ENCODE measurements at places on chromosomes 4 and X. TPM values are rescaled to one million over a fixed set of nuclear protein-coding genes. Genes with fewer than 3 reads are reported as not detected.

DMD gene
- 29.0 TPM for total RNA-seq

F11 gene
- total RNA-seq = not detected

MORF4L2 gene
- total RNA-seq = 933 TPM

SLC34A2 gene
- total RNA-seq = not detected

ADAD1 gene
- not detected for total RNA-seq

RBMXL3 gene
- not detected for total RNA-seq

GLRA2 gene
- not detected for total RNA-seq

PNMA3 gene
- under 0.01 TPM for total RNA-seq

ADH1B gene
- total RNA-seq = 0.43 TPM

RNF150 gene
- total RNA-seq = 12.2 TPM

AKAP14 gene
- not detected for total RNA-seq

DNA sequence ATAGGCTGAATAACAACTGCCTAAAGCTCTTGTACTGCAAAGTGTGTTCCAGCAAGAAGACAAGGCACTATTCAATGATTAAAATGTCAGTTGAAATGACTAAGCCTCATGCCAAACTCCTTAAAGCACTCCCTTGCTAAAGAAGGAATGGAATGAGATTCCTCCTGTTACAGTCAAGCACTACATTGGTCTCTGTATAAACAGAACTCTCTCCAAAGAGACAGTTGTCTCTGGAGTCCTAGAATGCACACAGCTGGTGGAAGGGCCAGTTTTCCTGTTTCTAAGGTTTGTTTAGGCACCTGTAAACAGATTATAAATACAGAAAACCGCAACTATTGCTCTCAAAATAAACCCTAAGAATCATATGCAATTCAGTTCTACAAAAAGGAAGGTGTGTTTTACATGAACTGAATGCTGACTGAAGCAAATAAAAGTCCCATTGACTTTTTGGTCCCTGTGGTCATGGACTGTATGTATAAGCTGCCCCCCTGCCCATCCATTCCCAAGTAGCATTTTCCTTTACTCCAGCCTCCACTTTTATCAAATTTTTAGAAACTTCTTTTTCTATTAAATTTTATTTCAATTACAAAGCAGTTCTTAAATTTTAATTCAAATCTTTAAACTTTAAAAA lies 47.0 kb downstream of the FAT1 start:
- peak; percentile 86 for DNase-seq

- no peak for DNase-seq
Observed at GRCh38 chr4:5376015-5376414, 324.7 kb downstream of the STK32B start.

GRCh38 chr4:148118633-148119032 lies 323.6 kb downstream of the NR3C2 start:
- no peak for DNase-seq

GRCh38 chrX:103539695-103540094 lies 20.4 kb upstream of the RAB40A start:
- DNase-seq = peak; percentile 47

DNA sequence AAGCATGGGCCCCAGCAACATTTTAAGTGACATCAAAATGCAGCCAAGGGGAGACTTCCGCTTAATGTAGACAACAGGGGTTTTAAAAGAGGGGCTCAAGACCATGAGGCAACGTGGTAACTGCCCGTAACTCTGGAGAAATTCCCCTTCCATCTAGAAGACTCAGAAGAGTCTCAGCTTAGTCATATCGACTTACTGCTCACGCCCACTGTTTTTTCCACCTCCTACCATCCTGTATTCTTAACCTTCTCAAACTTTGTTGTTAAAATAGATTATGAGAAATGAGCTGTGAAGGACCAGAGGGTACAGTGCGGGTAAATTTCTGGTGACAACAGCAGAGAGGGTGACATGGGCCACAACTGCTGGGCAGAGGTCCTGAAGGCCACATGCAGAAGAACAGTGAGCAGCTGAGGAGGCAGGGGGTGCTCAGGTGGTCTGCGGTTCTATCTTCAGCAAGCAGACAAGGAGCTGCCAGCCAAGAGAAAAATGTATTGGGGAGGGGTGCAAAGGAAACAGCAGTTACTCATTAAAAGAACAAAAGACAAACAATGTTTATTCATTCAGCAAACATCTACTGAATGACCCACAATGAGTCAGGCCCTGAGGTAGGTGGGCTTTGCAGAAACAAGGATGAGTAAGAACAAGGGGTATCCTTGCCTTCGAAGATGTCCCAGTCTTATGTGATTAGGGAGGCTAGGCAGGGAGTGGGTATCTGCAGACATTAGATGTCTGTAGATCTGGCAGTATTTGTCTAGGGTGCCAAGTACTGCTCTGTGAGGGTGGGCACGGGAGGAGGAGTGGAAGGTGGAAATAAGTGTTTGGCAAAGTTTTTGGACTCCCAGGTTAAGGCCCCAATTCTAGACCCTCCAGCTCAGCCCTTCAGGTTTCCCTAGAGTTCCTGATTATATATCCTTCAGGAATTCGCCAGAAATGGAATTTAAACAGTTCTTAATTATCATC lies 175.3 kb downstream of the TSPAN5 start:
- DNase-seq = no peak

- no peak for DNase-seq
Observed at GRCh38 chr4:10354746-10355145, 102.5 kb downstream of the ZNF518B start.

DNA sequence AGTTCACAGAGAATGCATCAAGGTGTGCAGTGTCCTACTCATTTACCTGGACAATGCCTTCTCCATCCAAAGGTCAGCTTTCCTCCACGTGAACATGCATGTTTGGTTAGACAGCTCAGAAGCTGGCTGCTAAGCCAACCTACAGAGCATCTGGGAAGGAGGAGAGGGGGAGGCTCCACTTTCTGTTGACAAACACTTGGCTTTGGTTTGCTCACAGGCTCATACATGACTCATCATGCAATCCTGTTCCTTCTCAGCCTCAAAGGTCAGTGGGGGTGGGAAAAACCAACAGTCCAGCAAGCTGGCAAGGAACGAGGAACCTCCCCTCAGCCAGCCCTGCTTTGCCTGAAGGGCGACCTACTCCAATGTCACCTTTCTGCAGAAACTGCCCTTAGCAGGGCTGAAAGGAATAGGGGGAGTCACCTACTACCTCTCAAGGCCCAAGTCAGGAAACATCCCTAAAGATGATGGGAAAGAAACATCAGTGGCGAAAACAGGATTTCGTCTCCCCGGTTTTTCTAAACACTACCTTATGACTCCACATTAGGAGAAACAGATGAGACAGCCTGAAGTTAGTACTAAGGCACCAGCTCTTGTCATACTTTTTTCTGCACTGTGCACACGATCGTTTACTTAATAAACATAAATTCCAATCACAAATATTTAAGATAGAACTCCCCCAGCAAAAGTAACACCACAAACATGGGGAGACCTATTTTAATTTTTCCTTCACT lies 37.9 kb downstream of the RELL1 start:
- peak; percentile 97 for DNase-seq

DNA sequence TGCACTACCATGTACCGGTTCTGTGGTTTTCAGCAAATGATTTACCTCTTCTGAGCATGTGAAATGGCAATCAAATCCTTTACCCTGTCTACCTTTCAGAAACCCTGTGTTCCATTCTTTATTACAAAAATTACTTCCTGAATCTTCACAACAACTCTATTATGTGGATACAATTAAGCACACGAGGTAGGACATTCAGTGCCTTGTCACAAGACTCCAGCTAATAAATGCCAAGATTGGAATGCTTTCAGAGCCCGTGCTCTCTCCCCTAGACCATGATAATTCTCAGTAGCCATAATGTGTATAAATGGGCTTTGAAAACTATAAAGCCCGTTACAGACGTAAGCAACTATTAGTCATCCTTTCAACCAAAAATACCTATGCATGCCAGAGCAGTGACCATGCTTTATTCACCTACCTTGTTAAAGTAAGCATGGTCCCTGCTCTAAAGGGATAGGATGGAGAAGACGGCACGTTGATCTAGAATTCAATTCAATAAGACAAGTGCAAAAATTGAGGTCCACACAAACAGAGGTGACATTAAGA lies 2.4 kb downstream of the RXFP1 start:
- DNase-seq = no peak

DNA sequence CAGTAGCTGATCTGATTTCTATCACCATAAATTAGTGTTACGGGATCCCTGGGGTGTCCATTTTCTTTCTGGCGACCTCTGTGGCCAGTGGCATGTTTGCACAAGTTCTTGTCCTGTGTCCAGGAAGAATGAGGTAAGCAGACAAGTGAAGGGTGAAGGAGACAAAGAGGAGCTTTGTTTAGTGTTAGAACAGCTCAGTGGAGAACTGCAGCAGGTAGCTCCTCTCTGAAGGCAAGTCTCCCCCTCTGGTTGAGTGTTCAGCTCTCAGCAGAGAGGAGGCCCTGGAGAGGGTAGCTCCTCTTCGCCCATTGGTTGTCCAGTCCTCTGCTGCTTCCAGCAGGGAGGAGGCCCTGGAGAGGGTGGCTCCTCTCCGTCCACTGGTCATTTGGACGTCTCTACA lies 47.2 kb downstream of the DMP1 start:
- DNase-seq = no peak

GRCh38 chrX:821327-822107 lies 190.9 kb downstream of the SHOX start:
- DNase-seq = no peak

DNA sequence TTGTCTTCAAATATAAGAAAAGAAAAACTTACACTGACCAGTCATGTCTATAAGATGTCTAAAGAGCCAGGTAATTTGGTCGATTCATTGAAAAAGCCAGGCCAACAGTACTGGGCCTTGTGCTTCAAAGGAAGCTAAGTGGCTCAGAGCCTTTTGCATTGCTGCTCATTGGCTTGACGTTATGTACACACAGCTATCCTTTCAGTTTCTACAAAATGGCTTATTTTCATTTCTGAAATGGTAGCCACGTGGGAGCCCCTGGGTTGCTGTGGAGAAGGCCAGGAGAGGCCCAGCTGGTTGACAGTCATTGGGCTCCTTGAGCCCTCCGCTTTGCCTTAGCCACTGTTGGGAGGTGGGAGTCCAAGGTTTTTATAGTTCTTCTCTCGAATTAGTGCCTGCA lies 199.1 kb upstream of the CXorf66 start:
- DNase-seq = no peak

GRCh38 chrX:118231464-118231863 lies 114.4 kb upstream of the WDR44 start:
- no peak for DNase-seq

DNA sequence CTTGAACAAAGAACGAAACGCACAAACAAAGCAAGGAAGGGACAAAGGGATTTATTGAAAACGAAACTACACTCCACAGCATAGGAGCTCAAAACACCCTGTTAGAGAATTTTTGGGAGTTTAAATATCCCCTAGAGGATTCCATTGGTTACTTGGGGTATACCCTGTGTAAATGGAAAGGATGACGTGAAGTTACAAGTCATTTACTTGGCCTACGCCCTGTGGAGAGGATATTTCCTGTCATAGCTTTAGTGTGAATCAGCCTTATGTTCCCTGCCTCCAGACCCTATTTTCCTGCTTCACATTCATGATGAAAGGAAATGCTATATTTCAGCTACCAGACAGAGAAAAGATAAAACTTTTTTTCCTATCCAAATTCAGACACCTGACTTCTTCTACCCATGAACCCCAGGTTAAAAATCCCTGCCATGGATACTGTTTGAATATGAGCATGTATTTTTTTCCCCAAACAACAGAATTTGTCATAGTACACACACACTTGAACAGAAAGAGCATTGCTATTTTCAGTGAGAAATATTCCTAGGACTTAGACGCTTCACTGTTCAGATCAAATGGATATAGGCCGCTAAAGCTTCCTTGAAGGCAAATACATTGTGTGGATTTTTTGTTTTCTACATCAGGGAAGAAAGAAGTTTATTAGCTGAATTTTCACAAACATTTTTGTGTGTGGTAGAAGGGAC lies 20.4 kb downstream of the PIN4 start:
- DNase-seq = peak; percentile 61

DNA sequence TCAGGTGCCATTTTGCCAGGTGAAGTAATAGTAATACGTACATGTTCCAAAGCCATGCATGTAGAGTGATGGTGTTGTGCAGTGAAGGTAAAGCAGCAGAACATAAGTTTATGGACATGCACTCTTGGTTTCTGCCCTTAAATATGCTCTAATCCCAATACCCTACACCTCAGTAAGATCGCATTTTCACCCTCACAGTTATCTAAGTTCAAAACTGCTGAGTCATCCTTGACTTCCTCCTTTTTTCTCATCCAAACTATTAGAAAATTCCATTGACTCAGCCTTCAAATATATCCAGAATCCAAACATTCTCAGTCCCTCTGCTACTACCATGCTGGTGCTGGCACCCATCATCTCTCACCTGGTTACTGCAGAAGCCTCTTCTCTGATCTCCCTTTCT lies 652.9 kb upstream of the IGFBP7 start:
- DNase-seq = no peak

DNA sequence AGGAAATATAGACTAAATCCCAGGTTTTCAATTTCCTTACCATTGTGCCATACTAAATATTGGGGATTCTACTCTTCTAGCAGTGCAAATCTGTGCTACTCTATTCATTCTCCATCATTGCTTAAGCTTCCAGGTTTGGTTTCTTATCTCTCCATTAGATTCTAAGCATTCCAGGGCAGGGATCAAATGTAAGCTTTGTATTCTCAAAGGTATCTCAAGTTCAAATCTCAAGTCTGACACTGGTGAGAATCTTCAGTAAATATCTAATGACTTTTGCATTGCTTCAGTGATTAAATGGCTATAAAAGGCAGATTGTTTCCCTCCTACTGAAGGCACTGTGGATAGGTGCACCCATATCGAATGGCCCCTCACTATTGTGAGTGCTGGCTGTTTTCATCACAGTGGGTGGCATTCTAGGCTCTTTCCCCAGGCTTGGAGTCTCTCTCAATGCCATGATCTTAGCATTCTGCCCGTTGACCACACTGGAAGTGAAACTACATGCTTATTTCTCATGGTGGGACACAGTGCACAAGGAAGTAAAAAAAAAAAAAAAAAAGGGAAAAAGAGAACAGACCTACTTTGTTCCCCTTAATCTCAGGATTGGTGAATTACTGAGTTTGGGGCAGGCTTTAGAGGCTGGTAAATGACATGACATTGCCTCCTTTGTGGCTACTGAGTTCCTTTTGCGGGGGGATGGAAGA lies 28.7 kb downstream of the FAM9C start:
- no peak for DNase-seq

GRCh38 chr4:13322681-13323101 lies 161.4 kb downstream of the RAB28 start:
- peak; percentile 85 for DNase-seq

DNA sequence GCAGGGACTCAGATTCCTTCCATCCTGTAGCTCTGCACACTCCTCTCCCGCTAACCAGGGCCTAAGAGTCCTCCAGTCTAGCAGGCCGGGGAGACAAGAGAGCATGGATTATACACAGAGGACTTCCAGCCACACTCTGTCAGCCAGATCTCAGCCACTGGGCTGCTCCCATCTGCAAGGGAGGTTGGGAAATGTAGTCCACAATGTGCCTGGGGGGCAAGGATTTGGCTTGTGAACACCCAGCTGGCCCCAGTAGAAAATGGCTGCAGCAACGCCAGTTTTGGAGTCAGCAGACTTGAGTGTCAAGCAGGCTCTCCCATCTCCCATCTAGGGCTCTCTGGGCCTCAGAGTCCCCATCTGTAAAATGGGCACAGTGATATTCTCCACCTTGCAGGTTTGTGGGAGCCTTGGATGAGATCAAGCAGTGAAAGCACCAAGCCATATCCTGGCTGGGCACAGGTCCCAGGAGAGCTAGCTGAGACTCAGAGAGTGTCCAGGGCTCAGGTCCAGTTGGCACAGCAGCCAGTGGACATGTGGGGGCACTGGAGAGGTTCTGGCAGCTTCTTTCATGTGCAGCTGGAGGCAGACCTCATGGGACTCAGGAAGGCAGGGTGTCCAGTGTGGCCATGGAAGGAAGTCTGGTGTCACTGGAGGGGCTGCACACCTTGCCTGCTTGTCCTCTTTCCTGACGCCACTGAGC lies 14.6 kb downstream of the PSAPL1 start:
- DNase-seq = no peak
